ENCODE measurements at places on chromosomes 2 and 18. TPM values are rescaled to one million over a fixed set of nuclear protein-coding genes. Genes with fewer than 3 reads are reported as not detected.

DNA sequence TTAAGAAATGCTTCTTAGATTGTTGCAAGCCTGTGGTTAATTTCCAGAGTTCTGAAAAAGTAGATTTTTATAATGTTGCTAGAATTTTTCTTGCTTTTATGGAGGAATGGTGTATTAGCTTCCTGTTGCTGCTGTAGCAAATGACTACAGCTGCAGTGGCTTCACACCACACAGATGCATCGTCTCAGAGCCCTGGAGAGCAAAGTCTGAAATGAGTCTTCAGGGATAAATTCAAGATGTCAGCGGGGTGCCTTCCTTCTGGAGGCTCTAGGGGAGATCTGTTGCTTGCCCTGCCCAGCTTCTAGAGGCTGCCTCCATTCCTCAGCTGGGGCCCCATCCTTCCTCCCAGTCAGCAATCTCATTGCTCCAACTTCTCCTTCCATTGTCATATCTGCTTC lies 187.8 kb downstream of the ZNF516 start:
- no peak for ATAC-seq

DNA sequence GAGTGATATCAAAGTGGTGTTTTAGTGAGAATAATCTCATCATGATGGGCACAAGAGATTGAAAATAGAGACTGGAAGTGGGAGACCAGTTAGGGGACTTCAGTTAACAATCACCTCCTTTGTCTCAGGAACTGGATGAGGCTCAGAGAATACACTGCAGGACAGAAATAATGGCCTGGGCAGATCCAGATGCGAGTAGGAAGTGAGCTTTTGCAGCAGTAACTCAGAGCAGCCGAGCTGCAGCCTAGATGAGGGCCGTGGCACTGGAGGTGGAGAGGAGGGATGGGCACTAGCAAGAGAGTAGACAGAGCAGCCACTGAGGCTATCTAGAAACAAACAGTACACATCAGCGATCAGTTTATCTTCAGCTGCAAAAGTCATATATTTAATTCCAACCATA lies 48.6 kb downstream of the CYB5A start:
- no peak for ATAC-seq

- ATAC-seq, result no peak
Observed at GRCh38 chr18:40249390-40250080, 1705.5 kb upstream of the PIK3C3 start.

DNA sequence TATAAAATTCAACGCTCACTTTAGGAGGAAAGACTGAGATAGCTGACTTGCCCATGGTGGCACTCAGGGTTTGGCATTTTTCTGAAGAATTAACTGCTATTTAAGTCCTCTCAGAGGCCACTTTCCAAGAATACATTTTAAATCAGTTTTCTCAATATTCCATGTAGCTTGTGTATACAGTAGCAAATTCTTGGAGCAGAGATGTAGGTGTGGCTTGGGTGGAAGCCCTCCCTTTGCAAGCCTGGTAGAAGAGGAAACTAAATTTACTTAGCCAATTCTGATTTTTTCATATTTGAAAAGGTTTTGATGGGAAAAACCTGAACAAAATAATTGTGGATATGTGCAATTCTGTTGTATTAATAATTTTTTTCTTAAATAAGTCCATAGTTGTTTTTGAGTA lies 14.0 kb upstream of the ITGAV start:
- ATAC-seq, result no peak

DNA sequence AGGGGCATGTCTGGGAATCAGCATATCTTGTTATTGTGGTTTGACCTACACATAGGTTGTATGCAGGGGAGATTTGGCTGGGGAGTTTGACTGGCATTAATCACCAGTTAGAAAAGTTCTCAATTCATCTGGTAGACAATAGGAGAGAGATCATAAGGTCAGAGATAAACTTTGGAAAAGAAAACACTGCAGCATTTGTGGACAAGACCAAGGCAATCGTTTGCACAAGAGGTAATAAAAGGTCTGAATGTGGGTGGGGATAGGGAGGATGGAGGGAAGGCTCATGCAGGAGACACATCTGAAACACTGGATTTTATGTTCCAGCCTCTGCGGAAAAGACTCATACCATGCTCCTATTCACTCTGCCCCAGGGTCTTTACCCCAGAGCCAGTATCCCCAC lies 136.9 kb downstream of the MAIP1 start:
- ATAC-seq, result no peak

- ATAC-seq, result no peak
Observed at GRCh38 chr2:209525834-209526281, 102.0 kb downstream of the MAP2 start.

DNA sequence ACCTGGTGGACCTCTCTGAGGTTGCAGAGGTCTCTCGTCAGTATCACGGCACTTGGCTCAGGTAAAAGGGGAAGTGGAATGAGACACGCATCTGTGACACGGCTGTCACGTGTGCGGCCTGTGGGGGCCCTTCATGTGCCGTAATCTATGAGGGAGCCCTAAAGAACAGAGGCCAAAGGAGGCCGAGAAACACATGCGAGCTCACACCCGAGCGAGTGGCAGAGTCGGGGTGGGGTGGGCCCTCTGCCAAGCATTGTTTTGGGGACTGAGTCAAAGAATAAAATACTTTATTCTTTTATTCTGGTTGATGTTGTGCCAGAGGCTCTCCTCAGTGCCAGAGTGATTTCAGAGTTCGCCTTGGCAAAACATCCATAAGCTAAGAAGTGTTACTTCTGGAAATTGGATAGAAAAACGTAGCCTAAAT lies 43.3 kb downstream of the PLB1 start:
- no peak for ATAC-seq

GRCh38 chr2:190974629-190975361 lies 39.2 kb downstream of the STAT1 start:
- ATAC-seq, result peak; percentile 20

- ATAC-seq, result no peak
Observed at GRCh38 chr2:165594935-165595255, 125.4 kb downstream of the CSRNP3 start.

DNA sequence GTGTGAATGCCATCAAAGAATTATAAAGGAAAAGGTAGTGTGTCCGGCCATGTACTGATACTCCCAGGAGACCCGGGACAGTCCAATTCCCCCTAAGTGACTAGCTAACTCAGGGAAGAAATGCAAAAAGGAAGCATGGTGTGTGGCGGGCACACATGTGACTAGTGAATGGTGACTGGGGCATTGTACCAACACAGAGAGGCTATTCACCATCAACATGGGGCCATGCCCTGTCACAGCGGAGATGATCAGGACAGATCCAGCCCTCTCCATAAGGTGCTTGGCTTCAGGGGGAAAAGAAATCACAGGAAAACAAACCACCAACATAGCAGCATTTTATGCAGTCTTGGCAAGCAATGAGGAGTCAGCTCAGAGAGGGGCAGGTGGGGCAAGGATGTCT lies 34.3 kb downstream of the FAM168B start:
- no peak for ATAC-seq

GRCh38 chr2:64605991-64606478 lies 47.7 kb downstream of the SERTAD2 start:
- no peak for ATAC-seq

GRCh38 chr2:226905718-226906117 lies 69.9 kb downstream of the RHBDD1 start:
- ATAC-seq, result no peak

DNA sequence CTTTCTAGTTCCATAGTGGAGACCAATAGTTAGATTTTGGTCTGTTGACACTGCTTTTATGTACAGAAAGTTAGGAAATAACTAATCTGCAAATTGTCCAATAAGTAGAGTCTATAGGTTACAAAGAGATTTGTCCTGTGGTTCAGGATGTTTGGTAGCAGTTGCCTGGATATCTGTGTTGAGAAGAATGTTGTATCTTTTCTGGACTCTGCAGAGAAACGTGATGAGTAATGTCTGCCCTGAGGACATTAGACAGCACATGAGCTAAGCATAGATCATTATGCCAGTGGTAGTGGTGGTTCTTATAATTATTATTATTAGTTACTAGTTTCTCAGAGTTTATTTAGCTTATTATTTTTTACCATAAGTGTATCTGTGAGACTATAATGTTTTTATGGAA lies 65.8 kb downstream of the ANKRD62 start:
- ATAC-seq, result no peak

GRCh38 chr2:84839851-84840250 lies 41.0 kb downstream of the TRABD2A start:
- no peak for ATAC-seq

DNA sequence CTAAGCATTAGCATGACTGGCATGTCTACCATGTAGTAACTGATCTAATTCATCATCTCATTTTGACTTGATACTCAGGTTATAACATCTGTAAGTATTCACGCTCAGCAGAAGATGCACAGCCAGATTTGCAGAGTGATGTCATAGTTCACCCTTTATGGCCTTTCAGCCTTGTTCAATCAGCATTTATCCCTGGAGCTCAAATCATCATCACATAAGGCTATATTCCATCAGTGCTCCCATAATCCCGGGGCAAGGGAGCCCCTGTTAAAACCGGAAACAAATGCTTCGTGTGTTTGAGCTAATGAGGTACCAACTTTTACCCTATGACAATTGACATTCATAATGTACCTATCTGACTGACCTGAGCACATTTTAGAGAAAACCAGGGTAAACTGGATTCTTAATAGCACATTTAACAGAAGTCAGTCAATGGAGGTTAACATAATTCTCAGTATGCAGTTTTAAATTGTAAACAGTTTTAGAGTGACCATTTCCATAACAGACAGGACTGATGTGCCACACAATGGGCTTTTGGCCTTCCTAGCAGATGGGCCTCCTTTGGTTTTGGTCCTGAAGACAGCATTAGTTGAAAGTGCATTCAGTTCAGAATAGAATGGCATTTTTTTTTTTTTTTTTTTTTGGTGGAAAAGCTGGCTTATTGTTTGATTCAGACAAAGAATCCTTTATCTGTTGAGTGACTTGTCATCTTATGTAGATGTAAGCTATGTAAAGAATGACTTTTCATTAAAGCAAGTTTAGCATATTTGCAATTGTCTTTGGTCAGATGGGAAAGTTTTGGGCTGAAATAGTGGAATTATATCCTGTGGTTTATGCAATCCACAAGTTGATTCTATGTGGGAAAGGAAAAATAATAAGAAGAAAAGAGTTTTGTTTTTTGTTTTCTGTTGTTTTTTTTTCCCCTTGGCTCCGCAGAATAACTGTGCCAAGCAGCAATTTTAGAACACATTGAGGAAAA lies 866.0 kb upstream of the ACVR2A start:
- peak; percentile 34 for ATAC-seq

DNA sequence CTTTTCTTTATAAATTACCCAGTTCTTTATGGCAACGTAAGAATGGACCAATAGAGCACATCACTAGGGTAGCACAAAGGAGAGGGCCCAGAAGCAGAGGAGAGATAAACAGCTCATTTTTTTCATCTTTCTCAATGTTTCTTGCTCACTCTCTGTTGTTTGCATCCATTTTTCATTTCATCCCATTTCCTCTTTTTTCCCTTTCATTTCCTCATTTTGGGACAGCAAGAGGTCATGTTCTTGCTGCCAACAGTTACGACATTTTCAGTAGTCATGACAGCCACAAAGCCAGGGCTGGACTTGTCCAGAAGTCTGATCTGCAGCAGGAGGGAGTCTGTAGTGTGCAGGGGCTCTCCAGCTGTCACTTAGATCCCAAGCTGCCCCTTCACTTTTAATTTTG lies 52.7 kb upstream of the CYP1B1 start:
- ATAC-seq, result no peak

GRCh38 chr18:58057291-58057965 lies 13.4 kb downstream of the NEDD4L start:
- ATAC-seq, result no peak

GRCh38 chr2:114056294-114057143 lies 166.6 kb downstream of the ACTR3 start:
- ATAC-seq, result no peak

Gene LCT
- 0.09 TPM for total RNA-seq

Gene TUBA4B
- total RNA-seq, result 0.28 TPM

Gene POTEI
- total RNA-seq, result 0.39 TPM

Gene SLC5A7
- 4.1 TPM for total RNA-seq

Gene DSG2
- total RNA-seq, result 5.4 TPM

Gene SPC25
- total RNA-seq, result 0.50 TPM

Gene CCDC68
- not detected for total RNA-seq

Gene GLI2
- total RNA-seq, result 2.5 TPM

Gene TFCP2L1
- 0.14 TPM for total RNA-seq

Gene KCTD18
- total RNA-seq, result 8.1 TPM

Gene NPAS2
- total RNA-seq, result 23.2 TPM

Gene IRS1
- total RNA-seq, result 53.1 TPM

Gene OSBPL6
- total RNA-seq, result 12.4 TPM

Gene AGXT
- not detected for total RNA-seq

Gene PRPF40A
- total RNA-seq, result 97.4 TPM

Gene TBR1
- total RNA-seq, result 0.27 TPM

Gene CLIP4
- 17.7 TPM for total RNA-seq

Gene MATN3
- total RNA-seq, result 0.78 TPM

Gene KCNG2
- 0.18 TPM for total RNA-seq

Gene FBLN7
- 1.8 TPM for total RNA-seq

Gene SPDYA
- total RNA-seq, result 3.2 TPM
